ENCODE measurements at places on chromosomes 12 and 14.

GRCh38 chr12:100566887-100567637, 6.4 kb upstream of the GAS2L3 start:
- DNase-seq, result no peak

- DNase-seq, result no peak
These were observed 45.4 kb downstream of the ATG14 start for GRCh38 chr14:55366271-55366670.

DNA sequence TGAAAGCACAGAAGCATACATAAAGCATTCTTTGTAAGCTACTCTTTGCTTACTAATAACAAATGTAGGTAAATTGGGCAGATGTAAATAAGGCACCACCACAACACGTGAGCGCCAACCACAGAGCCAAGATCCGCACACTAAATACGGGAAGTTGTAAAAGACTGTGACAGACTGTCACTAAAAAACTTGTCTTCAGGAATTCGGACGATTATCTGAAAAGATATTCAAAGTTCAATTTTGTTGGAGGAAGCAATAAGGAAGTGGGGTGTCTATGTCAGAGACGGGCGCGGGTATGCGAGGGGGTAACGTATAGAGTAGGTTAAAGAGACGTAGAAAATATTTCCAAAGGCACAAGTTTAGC, 1.5 kb upstream of the HSP90B1 start:
- no peak for DNase-seq

DNA sequence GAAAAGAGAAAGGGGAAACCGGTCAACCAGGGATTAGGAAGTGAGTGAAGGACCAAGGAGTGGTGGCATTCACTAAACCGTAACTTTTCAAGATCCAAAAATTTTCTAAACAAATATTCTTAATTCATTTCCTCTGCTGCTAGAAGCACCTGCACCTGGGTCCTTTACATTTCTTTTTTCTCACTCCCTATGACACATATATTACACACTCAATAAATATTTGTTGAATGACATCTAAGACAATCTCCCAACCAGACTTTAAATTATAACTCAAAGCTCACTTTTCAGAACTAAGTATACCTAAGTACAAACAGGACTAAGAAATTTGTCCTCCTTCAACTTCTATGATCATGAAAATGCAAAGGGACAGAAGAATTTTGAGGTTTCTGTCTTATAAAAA, 11.1 kb downstream of the TTC5 start:
- DNase-seq, result no peak

DNA sequence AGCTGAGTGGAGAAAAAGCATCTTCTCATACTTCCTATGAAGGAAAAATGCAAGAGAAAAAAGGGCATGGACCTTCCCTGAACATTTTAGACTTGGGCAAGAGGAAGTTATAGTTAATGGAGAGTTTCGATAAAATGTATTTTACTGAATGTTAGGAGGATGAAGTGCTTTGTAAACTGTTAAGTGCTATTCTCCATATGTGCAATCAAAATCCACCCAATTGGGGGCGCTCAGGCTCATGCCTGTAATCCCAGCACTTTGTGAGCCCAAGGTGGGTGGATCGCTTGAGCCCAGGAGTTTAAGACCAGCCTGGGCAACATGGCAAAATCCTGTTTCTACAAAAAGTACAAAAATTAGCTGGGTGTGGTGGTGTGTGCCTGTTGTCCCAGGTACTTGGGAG, 1.9 kb upstream of the CNPY2 start:
- no peak for DNase-seq

GRCh38 chr14:104938436-104938835, 13.8 kb downstream of the PLD4 start:
- no peak for DNase-seq

DNA sequence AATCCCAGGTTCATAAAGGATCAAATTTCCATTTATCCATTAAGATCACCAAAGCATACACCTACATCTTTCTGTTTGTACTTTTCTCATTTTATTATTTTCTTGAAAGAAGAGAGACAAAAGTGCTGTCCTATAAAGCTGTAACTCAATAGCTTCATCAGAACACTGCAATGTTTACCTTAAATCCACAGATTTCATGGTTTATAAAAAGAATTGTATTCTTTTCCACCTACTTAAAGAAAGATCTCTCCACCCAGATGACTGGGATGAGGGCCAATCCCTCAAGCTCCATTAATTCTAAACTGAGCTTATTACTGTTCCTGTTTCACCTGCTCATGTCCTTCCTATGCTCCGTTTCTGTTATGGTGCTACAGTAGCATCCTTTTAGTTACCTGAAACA, 470.6 kb downstream of the BCAT1 start:
- no peak for DNase-seq

DNA sequence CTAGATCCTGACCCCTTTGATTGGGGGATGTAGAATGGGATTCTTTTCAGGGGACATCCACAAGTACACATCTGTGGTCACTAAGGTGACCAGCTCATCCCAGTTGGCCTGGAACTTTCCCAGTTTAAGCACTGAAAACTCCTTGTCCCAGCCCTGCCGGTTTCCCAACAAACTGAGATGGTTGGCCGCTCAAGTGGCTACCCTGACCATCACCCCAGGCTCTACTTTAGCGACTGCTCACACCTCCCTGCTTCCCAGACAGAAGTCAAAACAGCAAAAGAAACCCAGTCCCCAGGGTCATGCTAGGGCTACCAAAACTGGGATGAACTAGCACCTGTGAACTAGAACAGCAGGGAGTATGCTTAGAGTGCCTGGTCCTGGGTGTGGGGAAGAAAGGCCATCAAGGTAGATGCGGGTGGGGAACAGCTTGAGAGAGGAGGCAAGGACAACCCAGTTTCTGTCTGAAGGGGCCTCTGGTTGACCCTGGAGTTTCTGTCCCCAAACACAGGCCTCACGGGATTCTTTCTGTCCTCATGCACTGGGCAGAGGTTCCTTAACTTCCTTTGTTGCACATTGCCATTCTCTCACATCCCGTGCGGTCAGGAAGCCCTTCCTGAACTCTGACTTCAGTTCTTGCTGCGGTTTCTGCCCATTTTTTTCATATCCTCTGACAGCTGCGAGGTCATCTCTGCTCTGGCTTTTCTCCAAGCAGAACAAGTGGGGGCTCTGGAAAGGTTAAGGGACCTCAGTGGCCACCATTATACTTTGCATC, 1.6 kb downstream of the LTB4R start:
- DNase-seq, result no peak

GRCh38 chr12:12495536-12495935, 67.1 kb downstream of the DUSP16 start:
- no peak for DNase-seq

DNA sequence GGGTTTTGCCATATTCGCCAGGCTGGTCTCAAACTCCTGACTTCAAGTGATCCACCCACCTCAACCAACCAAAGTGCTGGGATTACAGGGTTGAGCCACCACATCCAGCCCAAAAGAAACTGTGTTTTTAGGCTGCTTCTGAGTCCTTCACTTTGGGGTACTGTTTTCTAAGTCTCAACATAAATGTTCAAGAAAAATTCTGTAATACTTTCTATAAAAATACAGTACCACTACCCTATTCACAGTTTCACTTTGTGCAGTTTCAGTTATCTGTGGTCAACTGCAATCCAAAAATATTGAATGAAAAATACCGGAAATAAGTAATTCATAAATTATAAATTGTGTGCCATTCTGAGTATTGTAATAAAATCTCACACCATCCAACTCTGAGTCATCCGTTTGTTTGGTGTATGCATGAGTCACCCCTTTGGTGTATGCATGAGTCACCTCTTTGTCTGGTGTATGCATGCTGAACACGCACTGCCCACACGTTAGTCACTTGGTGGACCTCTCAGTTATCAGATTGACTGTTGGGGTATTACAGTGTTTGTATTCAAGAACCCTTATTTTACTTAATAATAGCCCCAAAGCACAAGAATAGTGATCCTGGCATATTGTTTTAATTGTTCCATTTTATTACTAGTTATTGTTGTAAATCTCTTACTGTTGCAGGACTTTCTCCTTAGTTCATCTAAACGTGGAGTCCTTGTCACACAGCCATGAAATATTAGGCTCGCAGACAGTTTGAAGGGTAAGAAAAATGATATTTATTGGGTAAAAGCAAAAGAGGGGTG, 190.2 kb downstream of the FSCB start:
- DNase-seq, result peak; percentile 98
